AG09309 (cell line): ENCODE measurements at places on chromosomes 6 and 20.

- no peak for DNase-seq
These were observed 236.7 kb downstream of the CDC5L start for GRCh38 chr6:44624226-44624625.

DNA sequence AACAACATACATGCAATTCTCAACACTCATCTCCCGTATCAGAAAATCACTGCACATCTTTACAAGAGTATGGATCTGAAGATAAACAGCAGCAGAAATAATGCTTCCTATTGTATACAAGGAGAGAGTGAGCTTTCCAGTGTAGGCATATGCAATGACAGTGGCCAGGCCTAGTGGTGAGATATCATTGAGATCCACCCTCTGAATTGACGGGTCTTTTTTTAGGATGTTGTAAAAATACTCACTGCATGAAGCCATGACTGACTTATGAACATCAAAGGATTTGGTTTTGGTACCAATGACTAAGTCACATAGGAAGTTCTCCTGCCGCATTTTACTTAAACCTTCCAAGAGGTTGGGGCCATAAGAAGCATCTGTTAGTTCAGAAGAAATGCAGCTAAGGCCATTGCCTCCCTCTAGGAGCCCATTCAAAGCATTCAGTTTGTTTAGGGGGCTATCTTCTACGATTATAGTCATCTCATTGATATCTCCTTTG is 10.8 kb downstream of the KLHL31 start:
- no peak for DNase-seq

- DNase-seq, result no peak
These were observed 168.7 kb upstream of the LRFN2 start for GRCh38 chr6:40755749-40756452.

DNA sequence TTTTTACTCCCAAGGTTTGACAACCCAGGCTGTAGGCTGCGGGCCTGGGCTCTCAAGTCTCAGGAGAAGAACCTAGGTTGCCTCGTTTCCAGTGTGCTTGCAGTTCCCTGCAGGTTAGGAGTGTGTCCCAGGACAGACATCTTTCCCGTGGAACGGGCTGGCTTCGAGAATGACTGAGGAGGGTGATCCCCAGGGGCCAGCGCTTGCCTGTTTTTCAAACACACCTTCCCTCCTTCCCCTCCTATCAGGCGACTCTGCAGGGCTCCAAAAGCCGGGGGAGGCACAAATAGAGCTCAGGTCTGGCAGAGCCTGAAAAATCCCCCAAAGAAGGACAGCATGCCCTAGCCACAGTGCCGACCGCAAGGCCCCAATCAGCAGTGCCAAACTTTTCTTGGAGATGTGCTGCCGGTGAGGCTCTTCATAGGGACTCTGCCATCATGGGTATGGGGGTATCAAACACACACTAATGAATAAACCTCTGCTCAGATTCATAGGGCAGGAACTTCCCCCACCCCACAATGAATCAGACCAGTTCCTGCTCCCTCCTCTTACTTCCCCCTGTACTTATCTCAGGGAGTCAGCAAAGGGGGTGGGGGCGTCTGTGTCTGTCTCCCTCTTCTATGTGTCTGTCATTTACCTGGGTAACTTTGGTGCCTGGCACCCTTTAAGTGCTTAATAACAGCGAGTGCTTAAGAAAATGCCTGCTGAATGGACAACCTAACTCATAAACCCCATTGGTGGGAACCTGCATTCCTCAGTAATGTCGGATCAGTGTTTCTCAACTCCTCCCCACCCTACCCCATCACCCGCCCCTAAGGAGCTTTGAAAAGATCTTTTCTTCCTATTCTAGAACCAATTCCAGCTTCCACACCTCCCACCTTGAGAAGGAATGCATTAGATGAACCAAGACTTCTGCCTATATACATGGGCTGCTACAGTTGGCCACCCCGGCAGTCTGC is 1.6 kb downstream of the KCNG1 start:
- no peak for DNase-seq

- no peak for DNase-seq
These were observed 550 bp downstream of the PLAGL2 start for GRCh38 chr20:32206760-32207625.

- DNase-seq, result peak; percentile 55
These were observed 3.6 kb upstream of the MICA start for GRCh38 chr6:31399589-31400466.

DNA sequence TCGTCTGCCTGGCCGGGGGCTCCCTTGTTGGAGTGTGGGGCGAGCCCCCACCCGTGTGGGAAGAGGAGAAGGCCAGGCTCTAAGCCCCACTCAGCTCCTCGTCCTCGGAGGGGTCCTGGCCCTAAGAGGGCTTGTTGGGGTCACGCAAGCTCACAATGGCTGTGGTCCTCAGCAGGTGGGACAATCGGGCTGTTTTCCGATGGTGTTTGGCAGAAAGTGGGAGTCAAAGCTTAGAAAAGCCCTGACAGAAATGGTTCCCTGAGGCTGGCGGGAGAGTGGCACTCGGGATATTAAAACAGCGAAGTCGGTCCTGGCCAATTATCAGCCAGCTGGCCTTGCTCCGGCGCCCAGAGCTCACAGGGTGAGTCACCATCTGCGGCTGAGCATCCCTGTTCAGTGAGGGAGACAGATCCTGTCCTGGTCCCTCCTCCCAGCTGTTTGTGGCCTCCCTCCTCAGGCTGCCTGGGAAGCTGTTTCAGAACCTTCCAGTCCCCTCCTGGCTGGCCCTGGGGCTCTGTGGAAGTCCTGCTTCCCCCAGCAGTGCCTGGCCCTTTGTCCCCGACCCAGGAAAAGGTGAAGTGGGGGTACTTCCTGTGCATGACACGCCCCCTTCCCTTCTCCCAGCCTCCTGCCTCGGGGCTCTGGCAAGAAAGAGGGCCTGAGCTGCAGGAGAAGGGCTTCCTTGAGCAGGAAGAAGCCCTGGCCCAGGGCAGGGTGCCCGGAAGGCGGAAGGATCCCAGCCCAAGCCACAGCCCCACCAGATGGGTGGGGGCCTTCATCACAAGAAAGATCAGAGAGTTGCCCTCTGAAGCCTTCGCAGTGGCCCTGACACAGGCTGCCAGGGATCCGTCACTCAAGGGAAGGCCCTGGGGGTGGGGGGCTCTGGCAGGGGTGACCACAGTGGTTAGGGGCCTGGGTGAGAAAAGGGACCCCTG is 53.6 kb upstream of the BHLHE23 start:
- DNase-seq, result peak; percentile 14

GRCh38 chr6:159777240-159777904 is 12.0 kb downstream of the TCP1 start:
- DNase-seq, result no peak
